ENCODE measurements at places on chromosomes 7 and 10.

- no peak for DNase-seq
Measured at GRCh38 chr7:32033006-32033405, 37.2 kb downstream of the PDE1C start.

- DNase-seq: no peak
Measured at GRCh38 chr7:116933465-116933864, 19.8 kb upstream of the ST7 start.

- DNase-seq: no peak
Measured at GRCh38 chr10:59626523-59626869, 83.2 kb downstream of the SLC16A9 start.

DNA sequence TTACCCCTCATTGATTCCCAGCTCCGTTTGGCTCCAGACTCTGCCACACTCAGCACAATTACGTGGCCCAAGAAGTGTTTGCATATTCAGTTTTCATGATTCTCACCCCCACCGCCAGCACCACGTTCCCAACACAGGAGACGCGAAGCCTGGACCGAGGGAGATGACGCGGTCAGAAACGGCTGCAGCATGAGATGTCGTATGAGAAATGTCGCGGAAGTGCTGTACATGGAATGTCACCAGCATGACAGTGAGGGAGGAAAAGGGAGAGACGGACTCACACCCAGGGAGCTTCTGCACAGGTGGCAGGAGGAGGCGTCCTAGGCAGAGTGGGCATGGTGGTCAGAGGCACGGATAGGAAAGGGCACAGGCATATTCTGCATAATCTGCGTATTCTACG, 188.3 kb downstream of the WDR37 start:
- DNase-seq: no peak

GRCh38 chr10:14952851-14953423, 959 bp downstream of the DCLRE1C start:
- DNase-seq: no peak

DNA sequence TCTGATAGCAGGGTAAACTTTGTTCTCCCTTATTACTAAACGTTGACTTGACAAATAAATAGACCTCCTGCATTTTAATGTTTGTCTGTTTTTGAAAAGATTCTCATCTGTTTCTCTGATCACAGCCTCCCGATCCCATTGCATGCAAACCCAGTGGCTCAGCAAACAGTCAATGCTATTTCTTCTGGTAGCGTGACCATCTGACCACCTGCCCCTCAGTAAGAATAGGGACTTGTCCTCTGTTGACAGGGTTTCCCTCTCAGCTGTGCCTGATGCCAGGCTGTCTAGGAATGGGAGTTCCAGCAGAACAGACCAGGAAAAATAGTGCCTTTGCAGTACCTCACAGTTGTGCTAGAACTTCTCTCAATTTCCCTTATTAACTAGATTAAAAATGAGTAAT, 40.7 kb upstream of the EBLN1 start:
- no peak for DNase-seq

- DNase-seq: no peak
Measured at GRCh38 chr10:108413954-108414353, 1249.4 kb upstream of the SORCS1 start.

DNA sequence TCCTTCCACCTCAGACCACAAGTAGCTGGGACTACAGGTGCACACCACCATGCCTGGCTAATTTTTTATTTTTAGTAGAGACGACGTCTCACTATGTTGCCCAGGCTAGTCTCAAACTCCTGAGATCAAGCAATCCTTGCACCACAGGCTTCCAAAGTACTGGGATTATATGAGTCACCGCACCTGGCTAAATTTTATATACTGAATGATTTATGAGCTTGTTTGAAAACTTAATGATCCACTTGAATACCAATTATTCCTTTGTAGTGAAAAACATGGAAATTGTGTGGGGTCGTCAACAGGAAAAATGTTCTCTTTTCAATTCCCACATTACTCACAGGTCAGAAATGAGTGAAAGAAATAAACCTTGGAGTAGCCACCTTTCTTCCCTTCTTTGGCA, 31.3 kb downstream of the RAPGEF5 start:
- DNase-seq: no peak

DNA sequence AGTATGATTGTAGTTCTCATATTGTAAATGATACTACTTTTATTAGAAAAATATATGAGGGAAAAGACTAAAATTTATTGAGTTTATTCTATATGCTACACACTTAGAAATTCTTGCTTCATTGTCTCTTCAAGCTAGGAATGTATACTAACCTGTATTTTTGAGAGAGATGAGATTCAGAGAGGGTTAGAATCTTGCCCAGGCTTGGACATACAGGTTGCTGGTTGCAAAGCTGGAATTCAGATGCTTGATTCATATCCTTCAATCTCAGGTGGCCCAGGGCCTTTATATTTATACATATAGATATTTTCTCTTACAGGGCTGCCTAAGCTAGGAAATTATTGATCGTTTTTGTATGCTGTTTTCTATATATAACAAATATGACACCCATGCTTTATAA, 324.2 kb downstream of the CDK14 start:
- DNase-seq: no peak

Measured in glomerular endothelial cell (primary cell).